ENCODE measurements at places on chromosomes 1 and 21. TPM values are rescaled to one million over a fixed set of nuclear protein-coding genes. Genes with fewer than 3 reads are reported as not detected.

DNA sequence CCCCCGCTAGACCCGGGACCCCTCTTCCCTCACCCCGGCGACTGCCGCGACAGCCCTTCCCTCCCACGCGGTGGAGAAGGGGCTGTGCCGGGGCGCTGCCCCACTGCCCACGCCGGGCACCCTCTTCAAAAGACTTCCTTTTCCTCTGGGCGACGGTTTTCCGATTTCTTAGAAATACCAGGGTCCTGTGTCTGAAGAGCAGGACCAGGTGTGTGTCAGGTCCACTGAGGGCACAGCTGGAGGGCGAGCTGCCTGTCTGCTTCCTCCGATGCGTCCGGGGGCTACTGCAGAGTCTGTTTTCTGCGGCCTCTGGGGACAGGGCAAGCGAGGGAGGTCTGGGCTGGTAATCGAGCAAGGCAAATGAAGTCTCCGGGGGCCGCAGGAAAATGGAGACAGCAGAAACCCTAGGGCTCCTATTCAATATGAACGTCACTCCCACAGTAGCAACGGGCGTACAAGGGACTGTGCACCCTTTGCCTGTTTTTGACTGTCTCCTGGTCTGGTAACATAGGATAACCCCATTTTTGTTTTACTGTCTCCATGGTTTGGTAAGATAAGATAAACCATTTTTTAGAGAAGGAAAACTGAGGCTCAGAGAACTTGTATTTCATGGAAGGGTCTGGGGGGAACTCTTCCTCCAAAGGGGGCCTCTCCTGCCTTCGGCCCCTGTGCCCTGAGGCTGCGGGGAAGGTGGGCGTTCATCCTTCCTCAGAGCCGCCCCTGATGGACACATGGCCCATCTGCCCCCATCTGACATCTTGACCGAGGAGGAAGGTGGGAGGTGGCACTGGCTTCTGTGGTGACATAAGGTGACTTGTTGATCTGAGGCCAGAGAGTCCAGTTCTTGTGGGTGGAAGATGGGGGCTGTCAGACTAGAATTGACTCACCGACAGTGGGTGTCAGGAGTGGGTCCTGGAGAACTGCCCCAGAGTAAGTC, 970 bp downstream of the TNFRSF1B start:
- DNase-seq = no peak

GRCh38 chr1:22572818-22573217, 9.5 kb downstream of the EPHA8 start:
- no peak for DNase-seq

GRCh38 chr1:204003536-204003935, 69.4 kb upstream of the SOX13 start:
- DNase-seq = no peak

Gene FCRL6
- total RNA-seq = not detected

Gene FAM110D
- total RNA-seq = not detected

DNA sequence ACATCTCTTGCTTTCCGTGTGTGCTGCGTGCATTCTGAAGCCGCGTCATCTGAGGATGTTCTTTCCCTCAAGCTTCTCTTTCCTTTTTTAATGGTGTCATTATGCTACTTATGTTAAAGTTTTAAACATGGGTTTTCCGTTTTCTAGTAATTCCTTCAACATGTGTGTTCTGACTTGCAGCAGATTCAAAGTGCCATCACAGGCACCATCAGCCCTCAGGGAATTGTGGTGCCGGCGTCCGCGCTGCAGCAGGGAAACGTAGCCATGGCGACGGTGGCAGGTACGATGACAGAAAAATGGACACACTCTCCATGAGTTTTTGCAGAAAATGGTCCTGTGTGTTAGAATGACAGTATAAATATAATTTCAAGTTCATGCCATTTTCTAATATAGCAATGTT, 42.4 kb downstream of the PKNOX1 start:
- DNase-seq = no peak

Gene CD5L
- total RNA-seq = not detected

- no peak for DNase-seq
These were observed 65.1 kb upstream of the RUNX3 start for GRCh38 chr1:24995140-24995539.

- peak; percentile 84 for DNase-seq
These were observed 57.8 kb downstream of the ZNF281 start for GRCh38 chr1:200351826-200352549.

- no peak for DNase-seq
These were observed 111.4 kb downstream of the ZNF326 start for GRCh38 chr1:90106311-90106710.

Gene IFI6
- 3,501 TPM for total RNA-seq

- DNase-seq = no peak
These were observed 46.7 kb upstream of the HAO2 start for GRCh38 chr1:119321666-119322419.

DNA sequence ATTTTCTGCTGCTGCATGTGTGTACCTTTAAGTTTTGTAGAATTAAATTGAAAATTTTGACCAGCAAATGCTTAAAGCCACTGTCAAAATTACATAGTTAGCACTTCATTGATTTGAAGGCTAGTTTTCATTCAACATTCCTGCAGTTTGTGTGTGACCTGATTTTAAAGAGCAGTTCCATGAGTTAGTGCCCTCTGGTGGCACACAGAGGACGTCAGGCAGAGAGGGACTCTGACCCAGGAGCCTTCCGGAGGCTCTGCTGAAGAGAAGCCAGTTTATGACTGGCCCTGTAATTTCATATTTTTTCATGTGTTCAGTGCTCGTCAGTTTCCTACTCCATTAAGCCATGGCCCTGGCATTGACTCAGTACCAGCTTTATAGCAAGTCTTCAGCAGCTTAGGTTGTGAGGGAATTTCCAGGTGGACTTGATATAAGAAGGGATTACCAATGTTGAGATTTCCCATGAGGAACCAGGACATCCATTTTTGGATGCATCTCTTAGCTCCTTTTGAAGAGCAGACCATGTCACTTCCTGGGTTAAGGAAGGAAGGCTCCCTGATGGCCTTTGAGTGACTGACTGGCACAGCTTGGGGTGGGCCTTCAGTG, 104.7 kb downstream of the CAMTA1 start:
- DNase-seq = peak; percentile 61

Gene RIPPLY3
- 0.64 TPM for total RNA-seq

Gene ERO1B
- total RNA-seq = 1.1 TPM

- no peak for DNase-seq
These were observed 34.6 kb downstream of the IL12RB2 start for GRCh38 chr1:67342076-67342890.

- no peak for DNase-seq
These were observed 76.3 kb downstream of the MEGF6 start for GRCh38 chr1:3534803-3535637.

Gene TGFB2
- total RNA-seq = 50.4 TPM

- no peak for DNase-seq
These were observed 76.3 kb upstream of the KLHDC7A start for GRCh38 chr1:18404460-18404859.

- DNase-seq = peak; percentile 25
These were observed 40.1 kb upstream of the ERG start for GRCh38 chr21:38538353-38538752.

DNA sequence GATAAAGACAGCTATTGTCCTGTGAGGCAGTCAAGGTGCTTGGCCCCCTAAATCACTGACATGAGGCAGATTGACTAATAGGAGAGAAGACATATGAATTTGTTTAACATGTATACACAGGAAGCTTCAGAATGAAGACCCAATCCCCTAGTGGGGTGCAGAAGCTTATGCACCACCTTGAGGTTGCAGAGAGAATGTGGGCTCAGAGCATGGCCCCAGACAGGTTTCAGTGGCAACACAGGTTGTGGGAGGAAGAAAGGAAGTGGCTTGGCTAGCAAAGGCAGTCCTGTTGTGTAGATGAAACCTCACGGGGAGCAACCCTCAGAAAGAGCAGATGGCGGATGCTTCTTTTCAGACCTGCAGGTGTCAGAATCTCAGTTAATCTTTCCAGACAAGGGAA, 37.0 kb upstream of the PARP1 start:
- DNase-seq = no peak

DNA sequence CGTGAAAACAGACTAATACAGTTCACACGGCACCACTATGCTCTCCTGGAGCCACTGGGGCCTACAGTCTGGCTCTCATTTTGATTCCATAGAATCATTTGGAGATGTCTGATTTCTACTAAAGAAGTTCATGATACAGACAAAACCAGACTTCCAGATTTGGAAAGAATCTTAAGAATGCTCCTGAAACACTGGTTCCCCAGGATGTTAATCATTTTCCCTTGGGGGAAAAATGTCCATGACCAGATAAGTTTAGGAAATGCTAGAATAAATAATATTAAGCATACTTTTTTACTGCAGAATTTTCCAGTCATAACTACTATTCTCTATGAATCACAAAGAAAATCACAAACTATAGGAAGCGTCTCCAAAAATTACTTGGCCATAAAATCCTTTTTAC, 63.0 kb upstream of the RGS7 start:
- no peak for DNase-seq

- peak; percentile 54 for DNase-seq
These were observed 18.5 kb downstream of the MORN1 start for GRCh38 chr1:2372551-2373490.

- DNase-seq = no peak
These were observed 52.9 kb upstream of the ECE1 start for GRCh38 chr1:21342961-21343838.

All from M059J (cell line).